ENCODE measurements at places on chromosomes 7 and 10.
A peak's percentile ranks its signal among the peaks of the same experiment; 100 is the strongest.

DNA sequence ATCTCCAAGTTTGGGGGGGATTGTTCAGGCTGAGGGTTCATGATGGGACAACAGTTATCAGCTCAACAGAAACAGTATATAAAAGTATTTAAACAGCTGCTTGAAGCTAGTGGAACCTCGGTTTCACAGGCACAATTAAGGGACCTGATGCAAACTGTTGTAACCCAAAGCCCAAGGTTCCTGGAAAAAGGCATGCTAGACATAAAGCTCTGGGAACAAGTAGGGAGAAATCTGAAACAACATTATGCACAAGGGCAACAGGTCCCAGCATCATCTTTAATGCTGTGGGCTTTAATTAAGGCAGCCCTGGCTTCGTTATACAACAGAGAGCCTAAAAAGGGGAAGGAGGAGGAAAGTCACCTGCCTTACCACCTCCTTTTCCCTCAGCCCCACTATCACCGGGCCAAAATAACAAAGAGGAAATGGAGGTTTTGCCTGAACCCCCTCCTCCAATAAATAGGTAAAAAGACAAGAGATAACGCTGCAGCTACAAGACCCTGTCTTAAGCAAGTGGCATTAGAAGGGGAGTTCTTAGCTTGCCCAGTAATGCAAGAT lies 83.2 kb upstream of the GPR22 start:
- DNase-seq = no peak

- DNase-seq = no peak
Observed at GRCh38 chr7:135840591-135840990, 92.0 kb upstream of the FAM180A start.

DNA sequence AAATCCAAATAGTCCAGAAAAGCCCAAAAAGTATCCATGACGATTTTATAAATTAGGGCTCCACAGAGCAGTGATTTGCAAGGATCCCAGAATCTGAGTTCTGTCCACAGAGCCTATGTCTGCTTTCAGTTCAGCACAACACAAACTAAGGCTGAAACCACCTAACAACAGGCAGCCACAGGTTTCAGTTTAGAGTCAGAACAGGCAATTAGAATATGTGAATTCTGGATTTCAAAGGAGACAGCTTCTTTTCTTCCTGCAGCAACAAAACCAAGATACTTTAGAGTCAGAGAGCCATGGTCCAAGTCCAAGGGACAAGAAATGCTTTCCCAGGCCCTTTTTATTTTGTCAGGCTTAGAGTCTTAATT lies 23.6 kb downstream of the IFIT3 start:
- DNase-seq = no peak

- DNase-seq = no peak
Observed at GRCh38 chr10:19958787-19959186, 142.6 kb downstream of the PLXDC2 start.

GRCh38 chr10:119090968-119091367 lies 10.4 kb upstream of the EIF3A start:
- DNase-seq = no peak

DNA sequence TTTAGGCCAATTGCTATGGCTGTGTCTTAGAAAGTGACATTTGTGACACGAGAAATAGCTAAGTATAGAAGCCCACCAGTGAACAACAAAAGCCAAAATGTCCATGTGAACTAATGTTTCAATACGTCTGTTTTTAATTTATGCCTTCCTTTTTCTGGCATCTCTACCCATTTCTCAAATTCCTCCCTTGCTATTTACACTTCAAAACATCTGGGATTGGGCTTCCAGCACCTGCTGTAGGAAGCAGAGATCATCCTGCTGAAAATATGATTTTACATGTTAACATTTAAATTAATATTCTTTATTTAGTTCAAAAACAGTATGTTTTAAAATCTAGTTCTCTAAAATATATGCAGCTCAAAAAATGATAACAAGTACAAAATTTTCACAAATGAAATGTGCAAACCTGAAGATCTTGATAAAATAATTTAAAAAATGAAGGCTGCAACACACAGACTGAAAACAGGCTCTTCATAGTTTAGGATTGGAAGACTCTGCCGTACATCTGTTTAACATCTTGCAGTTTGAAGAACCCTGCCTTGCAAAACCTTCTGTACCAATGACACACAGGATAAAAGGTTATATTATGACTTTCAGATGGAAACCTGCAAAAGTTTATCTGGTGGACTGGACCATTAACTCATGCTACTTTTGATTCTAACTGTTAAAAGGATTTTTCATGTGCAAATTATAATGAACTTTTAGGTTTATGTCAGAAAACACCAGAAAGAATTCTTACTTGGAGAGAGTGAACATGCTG lies 408.4 kb downstream of the SUGCT start:
- DNase-seq = no peak

- no peak for DNase-seq
Observed at GRCh38 chr10:126669168-126669567, 1.3 kb downstream of the C10orf90 start.

GRCh38 chr7:24703296-24703695 lies 54.0 kb downstream of the GSDME start:
- DNase-seq = peak; percentile 11

GRCh38 chr10:18699849-18700840 lies 40.9 kb downstream of the ARL5B start:
- DNase-seq = no peak

GRCh38 chr10:29063806-29064644 lies 224.8 kb upstream of the LYZL1 start:
- DNase-seq = peak; percentile 36

GRCh38 chr7:129341816-129342806 lies 92.1 kb upstream of the STRIP2 start:
- no peak for DNase-seq

GRCh38 chr7:31120800-31121513 lies 68.8 kb downstream of the ADCYAP1R1 start:
- no peak for DNase-seq

DNA sequence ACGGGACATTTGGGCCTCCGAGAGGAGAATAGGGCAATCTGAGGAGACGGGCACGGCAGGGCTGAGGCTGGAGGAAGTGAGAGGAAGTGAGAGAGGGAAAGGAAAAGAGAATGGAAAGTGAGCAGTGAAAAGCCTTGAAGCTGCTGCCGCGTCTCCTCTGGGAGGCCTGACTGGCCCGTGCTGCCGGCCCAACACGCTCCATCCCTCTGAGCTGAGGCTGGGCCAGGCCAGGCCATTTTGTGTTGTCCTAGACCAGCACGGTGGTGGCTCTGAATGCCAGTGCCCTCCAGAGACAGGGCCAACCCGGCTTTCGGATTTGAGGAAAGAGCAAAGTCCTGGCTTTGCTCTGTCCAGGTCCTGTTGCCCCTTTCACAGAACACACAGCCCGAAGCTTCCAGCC lies 361.1 kb upstream of the SHH start:
- no peak for DNase-seq

GRCh38 chr10:9848278-9848677 lies 1169.4 kb upstream of the CELF2 start:
- DNase-seq = no peak

- DNase-seq = no peak
Observed at GRCh38 chr10:116311016-116311415, 13.2 kb upstream of the CCDC172 start.

GRCh38 chr10:119522747-119523426 lies 19.6 kb downstream of the RGS10 start:
- DNase-seq = no peak

DNA sequence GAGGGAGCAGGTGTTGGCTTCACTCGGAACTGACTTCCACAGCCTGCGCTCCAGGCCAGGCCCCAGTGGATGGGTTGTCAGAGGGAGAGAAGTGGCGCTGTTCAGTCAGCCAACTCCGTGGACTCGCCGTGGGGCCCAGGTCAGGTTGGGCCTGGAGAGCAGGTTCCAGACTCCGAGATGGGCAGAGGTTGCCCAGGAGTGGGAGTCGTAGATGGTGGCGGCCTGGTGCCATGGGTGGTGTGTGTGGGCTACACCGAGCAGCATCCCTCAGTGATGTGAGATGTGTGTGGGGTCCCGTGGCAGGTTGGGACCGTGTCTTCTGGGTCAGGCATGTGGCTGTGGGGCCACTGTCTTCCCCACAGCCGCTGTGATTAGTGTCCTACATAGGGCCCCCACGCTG lies 10.4 kb downstream of the ZNF316 start:
- DNase-seq = no peak

DNA sequence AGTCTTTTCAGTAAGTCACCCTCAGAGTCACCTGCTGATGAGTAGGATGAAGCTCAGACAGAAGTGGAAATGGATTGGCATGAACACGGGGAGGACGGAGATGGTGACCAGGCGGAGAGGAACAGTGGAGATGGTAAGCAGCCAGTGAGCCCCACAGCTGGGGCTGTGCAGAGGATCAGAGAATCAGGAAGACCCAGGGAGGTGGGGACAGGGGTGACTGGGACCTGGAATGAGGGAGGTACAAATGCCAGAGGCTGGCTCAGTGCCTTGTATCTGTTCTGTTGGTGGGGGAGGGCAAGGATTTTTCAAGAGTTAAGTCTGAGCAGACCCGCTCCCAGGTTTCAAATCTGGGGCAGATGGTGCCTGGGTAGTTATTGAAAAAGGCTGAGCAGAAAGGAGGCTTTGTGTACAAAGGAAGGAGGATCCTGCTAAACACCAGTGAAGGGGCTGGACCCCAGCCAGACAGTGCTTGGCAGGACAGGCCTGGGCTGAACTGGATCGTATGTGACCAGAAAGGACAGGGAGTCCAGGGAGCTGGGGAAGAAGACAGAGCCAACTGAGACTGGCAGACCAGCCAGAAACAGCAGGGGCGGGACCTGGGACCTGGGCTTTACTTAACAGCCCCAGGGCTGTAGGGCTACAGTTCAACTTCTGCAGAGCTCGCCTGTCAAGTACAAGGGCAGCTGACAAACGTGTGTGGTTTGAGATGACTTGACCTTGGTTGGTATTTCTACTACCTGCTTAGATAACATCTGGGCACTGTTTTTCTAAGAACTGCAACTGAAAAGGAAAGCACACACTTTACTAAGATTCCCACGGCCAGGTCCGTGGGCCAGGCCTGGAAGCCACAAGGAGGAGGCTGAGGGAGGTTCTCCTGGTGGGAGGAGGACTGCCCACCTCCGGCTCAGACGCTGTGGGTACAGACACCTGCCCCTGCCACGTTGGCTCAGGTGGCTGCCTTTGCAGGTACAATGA lies 13.2 kb upstream of the FRMPD2 start:
- DNase-seq = peak; percentile 30

DNA sequence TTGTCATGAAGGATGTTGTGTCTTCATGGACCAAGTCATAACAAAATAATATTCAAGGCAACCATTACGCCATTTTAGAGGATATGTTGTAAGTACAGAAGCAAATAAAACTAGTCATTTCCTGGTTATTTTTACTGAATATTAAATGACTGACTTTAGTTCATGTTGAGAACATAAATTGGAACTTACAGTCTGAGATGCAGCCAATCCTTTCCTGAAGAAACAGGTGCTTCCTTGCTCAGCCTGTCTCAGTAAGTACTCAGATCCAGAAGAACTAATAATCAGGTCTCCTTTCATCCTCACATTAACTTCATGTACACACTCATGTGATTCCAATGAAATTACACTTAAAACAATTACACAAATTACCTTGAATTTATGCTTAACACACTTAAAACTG lies 12.3 kb downstream of the SEMA3A start:
- DNase-seq = no peak

DNA sequence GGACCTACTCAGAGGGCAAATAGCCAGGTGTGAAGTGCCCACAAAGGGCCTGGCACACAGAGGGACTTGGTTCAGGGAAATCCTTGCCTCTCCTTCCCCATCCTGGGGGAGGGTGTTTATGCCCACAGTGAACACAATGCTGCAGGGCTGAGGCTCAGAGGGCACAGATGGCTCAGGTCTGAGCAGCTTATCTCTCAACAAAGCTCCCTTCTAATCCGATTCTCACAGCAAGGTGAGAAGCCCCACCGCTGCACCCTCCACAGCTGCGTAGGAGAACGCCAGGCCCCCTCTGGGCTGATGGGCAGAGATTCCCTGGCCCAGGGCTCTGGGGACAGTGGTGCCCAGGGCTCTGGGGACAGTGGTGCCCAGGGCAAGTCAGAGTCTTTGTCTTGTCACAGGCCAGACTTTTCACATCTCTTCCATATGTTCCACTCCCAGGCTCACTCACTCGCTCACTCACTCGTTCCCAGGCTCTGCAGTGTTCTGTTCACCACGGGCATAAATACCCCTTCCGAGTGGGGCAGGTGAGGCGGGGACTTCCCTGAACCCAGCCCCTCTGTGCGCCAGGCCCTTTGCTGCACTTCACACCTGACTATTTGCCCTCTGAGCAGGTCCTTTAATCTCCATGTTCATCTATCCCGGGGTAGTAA lies 8.7 kb upstream of the CDHR1 start:
- no peak for DNase-seq

GRCh38 chr10:70549962-70550458 lies 52.5 kb downstream of the PRF1 start:
- DNase-seq = peak; percentile 70

GRCh38 chr7:139887992-139888481 lies 59.0 kb downstream of the TBXAS1 start:
- no peak for DNase-seq

DNA sequence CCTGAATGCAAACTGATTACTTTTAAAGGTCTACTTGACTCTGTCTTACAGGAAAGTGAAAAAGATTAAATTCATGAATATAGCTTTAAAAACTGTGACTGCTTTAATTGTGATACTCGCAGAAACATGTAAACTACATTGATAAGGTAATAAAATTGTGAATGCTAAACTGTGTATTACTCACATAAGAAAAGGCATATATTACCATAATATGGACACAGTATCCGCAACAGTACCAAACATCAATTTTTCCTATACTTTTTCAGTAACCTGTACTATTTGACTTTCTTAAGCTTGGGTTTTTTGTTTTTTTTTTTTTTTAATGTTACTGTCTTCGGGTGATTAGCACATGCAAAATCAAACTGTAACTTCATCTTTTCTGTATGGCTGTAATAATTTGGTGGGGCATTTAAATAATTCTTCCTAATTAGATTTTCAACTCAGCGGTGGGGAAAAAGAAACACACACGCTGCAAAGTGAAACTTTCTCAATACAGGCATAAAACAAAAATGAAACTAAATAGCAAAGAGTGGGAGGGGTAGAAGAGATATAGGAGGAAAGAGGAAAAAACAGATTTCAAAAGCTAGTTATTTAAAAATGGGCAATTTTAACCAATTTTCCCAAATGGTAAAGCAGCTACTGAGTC lies 23.2 kb downstream of the NT5C3A start:
- DNase-seq = peak; percentile 38

DNA sequence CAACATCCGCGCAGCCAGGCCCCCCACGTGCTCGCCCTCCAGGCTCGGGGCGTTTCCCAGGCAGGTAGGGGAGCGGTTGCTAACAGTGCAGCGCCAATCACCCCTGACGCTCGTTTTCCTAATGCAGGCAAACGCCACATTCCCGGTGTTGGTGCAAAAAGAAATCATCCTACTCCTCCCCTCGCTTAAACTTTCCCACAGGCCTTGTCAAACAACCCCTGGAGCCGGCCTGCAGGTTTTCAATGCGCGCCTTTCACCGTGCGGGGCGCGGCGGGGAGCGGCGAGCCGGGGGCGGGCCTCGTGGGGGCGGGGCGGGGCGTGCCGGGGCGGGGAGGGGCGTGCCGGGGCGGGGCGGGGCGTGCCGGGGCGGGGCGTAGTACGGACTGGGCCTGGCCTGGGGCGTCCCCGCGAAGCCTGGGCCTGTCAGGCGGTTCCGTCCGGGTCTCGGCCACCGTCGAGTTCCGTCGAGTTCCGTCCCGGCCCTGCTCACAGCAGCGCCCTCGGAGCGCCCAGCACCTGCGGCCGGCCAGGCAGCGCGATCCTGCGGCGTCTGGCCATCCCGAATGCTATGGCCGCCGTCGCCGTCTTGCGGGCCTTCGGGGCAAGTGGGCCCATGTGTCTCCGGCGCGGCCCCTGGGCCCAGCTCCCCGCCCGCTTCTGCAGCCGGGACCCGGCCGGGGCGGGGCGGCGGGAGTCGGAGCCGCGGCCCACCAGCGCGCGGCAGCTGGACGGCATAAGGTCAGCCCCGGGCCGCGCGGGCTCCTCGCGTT lies at the start of gene ECHDC3:
Gene ECHDC3 (plus strand): TSS at position 374 of the 770 bp plus-strand sequence. CDS start 195 bp downstream, at position 569.
- no peak for DNase-seq
